Choroid plexus epithelial cell (primary cell): ENCODE measurements at places on chromosomes 4 and X.

GRCh38 chr4:182578402-182578801 lies 335.2 kb downstream of the TENM3 start:
- peak; percentile 83 for DNase-seq

DNA sequence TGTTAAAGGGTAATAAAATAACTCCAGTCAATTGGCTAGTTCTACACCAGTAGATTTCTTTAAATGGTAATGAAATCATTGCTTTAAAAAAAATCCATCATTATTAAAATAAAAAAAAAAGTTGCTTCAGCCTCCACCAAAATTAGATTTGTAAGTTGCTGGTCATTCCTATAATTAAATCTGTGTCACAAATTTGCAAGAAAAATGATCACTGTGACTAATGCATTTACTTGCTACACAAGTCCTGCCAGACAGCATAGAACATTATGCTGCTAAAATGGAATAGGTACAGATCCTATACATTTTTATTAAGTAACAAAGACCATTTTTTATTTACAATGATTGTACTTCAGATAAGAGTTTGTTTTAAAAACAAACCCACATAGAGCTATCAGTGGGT lies 85.8 kb downstream of the SLC10A7 start:
- DNase-seq, result no peak

GRCh38 chr4:74158466-74159142 lies 686 bp downstream of the MTHFD2L start:
- DNase-seq, result peak; percentile 11

DNA sequence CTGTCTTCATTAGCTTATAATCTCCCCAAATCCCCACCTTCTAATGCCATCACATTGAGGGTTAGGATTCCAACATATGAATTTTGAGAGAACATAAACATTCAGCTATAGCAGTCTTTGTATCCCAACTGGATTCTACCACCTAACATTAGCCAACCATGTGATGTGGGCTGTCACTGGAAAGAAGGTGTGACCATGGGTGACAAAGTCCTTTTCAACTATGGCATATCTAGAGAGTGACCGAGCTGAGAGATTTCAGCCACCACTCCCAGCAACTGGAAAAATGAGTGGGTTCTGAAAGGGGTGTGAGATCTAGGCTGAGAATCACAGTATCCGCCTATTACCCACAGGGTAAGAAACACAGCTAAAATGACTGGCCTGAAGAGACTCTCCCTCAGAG lies 22.1 kb downstream of the GABRB1 start:
- no peak for DNase-seq

DNA sequence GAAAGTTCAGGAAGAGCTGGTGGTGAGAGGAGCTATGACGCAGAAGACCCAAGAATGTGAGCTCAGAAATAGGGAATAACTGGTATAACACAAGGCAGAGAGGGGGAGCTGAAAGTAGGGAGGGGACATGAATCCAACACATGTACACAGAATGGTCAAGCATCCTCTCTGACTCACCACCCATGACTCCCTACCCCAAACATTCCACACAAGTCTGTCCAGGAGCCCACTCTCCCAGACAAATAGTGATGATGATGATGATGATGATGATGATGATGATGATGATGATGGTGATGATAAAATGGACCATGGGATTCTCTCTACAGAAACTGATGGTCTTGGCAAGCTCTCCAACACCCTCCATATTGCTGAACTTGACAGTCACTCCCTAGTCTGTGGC lies 46.4 kb downstream of the NAT8L start:
- DNase-seq, result peak; percentile 4

- DNase-seq, result no peak
These were observed 147.2 kb upstream of the BANK1 start for GRCh38 chr4:101643186-101643837.

DNA sequence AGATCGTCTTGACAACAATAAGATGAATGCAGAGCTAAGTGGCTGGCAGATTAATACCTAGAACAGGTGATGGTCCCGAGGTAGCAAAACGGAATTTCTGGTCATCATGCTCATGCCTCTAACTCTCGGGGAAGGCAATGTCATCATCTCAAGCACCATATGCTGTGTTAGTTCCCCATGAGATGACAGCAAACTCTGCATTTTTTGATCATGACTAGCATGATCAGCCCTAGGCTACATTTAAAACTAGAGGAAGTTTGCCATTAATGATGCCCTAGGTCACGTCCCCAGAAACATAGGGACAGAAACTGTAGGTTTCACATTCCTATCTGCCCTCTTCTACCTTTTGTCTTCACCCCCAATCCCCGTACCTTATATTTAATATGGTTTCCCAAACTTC lies 11.6 kb downstream of the LPAR4 start:
- DNase-seq, result no peak

DNA sequence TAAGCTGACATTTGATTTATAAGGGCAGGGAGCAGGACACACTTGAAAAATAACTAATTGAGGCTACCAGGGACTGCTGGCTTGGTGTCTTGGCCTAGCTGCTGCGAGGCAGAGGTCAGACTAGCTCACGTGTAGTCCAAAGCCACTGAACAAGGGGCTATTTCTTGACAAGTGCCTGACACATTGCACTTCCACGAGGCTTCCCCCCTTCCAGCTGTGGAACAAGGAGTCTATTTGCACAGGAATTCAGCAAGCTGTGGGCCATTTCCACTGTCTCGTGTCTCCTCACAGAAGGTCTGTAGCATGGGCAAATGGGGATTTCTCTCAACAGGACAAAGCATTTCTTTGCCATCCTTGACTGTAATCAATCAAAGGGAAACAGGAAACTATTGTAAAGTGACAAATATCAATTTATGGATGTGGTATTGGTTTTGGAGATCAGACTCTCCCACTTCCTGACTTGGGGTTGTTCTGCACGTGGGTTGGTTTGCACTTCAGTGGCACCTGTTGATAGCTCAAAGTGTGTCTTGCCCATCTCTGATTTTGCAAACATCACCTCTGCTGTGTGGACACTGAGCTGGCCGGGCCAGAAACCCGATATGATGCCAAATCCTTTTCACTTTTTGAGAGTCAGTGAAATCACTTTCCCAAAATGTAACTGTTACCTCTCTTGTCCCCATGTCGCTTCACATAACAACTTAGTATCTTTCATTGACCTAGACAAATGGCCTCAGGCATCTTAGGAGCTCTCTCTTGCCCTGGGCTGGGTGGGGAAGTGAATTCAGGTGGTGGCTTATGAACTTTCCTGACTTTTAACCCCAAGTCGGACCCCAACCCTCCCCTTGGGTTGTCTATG lies 107.4 kb upstream of the MAMLD1 start:
- no peak for DNase-seq

DNA sequence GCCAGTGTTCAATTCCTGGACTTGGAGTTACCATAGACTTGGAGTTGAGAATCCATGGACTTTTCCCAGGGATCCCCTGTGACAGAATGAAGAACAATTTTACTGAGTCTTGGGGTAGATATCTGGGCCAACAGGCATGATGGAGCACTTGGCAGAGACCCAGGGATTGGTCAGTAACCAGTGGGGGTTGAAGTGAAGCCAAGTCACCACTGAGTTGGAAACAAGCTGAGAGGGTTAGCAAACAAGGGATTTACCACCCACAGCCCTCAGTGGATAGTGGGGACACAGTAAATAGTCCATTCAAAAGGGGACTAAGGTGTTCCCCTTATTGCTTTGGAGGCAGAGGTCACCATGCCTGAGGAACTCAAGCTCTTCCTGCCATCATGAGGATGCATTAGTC lies 281.7 kb downstream of the PPP1R2C start:
- DNase-seq, result peak; percentile 0

GRCh38 chrX:47158131-47158530 lies 13.1 kb downstream of the RBM10 start:
- no peak for DNase-seq

- peak; percentile 0 for DNase-seq
These were observed 640.3 kb downstream of the TRIML1 start for GRCh38 chr4:188779581-188779980.

DNA sequence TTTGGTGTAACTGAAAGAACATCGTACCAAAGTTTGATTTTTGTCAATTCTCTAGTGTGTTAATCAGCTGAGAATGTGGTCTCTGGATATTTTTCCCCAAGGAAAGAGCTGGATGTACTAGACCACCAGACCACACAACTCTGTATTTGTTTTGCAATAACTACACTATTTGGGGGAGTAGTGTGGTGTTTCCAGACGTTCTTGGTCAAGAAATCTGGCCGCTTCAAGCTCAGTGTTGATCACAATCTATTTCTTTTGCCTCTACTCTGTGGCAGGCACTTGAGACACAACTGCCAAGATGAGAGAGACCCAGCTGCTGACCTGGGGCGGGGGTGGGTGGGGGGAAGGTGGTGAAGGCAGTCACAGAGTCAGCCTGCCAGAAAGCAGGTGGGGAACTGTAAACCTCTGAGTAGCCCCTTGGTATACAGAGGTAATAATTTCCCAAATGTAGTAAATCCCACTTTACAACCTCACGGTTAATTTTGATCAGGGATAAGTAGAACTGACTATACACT lies 30.6 kb downstream of the PTTG2 start:
- DNase-seq, result no peak

DNA sequence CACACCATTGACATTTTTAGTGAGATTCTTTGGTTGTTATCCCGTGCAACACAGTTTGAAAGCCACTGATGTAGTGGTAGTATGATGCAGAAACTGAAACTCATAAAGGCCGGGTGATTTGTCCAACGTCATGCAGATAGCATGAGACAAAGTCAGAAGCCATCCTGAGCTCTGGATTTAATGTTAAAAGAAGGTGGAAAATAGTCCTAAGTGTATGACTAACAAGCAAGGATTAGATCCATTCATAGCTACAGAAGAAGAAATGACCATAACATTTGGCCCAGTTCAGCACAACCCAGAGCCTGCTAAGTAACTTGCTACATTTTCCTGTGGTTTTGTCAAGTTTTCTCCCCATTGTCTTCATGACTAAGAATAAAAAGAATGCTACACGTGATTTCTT lies 142.4 kb downstream of the AMELX start:
- peak; percentile 80 for DNase-seq

GRCh38 chr4:141090473-141090872 lies 42.8 kb downstream of the RNF150 start:
- no peak for DNase-seq

- DNase-seq, result peak; percentile 86
These were observed 43.0 kb downstream of the CCDC158 start for GRCh38 chr4:76377911-76378310.

- peak; percentile 98 for DNase-seq
These were observed 2.4 kb downstream of the SLC2A9 start for GRCh38 chr4:10018818-10019461.
